ENCODE measurements at places on chromosomes 1 and 21.

- no peak for DNase-seq
Observed at GRCh38 chr1:40855513-40855912, 6.7 kb downstream of the CITED4 start.

DNA sequence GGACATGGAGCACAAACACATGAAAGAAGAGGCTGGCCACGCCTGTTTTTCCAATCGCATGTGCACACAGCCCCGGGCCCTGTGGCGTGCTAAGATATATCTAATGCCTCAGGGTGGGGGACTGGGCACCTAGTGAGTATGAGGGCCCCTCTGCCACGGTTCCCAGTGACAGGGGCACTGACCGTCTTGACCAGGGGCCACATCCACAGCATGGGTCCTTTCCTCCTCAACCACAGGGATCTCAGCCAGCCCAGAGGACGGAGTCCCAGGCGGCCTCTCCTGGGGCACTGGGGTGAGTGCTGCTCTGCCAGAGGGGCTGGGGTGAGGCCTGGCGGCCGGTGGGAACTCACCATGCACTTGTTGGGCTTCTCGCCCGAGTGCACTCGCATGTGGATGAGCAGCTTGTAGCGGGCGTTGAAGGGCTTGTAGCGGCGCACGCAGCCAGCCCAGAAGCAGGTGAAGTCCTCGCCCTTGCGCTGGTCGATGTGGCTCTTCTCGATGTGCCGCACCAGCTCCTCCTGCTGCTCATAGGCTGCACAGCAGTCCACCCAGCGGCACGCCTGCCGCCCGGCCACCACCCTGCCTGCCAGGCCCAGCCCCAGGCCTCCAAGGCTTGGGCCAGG is 134.7 kb downstream of the DMRTB1 start:
- no peak for DNase-seq

GRCh38 chr1:116185161-116185701 is 74.0 kb downstream of the MAB21L3 start:
- DNase-seq = no peak

DNA sequence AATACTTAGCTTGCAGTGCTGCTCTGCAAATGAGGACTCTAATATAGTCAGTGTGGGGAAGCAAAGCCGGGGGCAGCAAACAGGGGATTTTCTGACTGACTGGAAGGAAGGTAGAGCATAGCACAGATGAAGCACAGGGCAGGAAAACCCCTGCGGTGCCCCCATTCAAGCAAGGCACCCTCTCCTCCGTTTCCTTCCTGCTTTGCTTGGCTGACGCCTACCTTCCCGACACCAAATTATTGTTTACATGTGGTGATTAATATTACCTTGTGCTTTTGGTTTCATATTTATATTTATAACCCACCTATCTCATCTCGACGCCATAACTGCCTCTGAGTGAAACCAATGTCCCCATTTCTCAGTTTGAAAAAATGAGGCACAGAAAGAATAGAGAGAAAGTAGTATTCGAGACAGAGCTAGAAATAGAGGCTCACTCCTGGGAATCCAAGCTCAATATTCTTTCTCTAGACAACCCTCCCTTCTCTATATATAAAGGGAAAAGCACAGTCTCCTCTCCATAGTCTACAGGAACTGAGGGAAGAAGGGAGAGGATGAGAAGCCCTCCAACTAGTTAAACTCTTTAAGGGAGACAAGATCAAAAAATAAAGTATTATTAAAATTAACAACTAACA is 41.3 kb downstream of the PIK3C2B start:
- no peak for DNase-seq

- no peak for DNase-seq
Observed at GRCh38 chr1:56448529-56449300, 130.6 kb downstream of the PLPP3 start.

- no peak for DNase-seq
Observed at GRCh38 chr1:72086394-72086793, 195.9 kb downstream of the NEGR1 start.

All from GM04504 (cell line).